Activated T-helper 2 cell treated with anti-CD3 and anti-CD28 coated beads, Interferon-gamma antibody, Interleukin-2, Interleukin-4, amounts not matched to agents 10 μg/mL and 5 μg/mL and 100 μg/mL, durations not matched to agents 14 hours and 24 hours and 36 hours (primary cell): ENCODE measurements at places on chromosomes 11 and 22.
A peak's percentile ranks its signal among the peaks of the same experiment; 100 is the strongest.

DNA sequence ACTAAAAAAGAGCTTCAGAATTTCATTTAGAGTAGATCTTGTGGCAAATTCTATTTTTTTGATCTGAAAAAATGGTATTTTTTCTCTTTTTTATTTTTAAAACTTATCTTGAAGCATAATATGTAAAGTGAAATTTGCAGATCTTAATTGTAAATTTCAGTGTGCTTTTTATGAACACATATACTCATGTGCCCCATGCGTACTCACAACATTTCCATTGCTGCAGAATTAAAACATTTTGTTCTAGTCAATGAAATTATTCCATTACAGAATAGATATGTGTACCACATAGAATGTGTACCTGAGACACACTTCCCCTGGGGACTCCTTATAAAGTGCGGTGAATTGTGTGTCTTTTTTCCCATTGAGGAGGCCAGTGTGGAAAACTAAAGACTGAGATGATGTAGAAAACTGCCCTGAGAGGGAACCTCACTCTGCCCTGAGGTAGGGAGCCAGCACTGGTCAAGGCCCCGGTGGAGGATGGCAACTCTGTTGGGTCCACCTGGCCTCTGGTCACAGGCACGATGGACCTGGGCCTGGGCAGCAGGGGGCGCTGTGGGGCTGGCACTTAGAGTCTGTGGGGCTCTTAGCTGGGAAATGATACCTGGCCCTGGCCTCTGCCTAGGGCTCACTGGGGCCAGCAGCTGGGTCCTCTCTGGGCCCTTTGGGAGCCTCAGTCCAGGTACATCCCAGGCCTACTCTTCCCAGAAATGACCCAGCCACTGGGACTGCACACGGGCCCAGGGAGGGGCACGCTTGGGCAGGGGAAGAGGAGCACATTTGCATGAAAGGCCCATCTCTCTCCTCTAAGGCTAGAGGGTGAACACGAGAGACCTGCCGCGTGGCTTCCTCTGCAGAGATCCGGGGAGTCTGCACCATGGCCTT is 77.9 kb upstream of the TOP3B start:
- DNase-seq: peak; percentile 39

DNA sequence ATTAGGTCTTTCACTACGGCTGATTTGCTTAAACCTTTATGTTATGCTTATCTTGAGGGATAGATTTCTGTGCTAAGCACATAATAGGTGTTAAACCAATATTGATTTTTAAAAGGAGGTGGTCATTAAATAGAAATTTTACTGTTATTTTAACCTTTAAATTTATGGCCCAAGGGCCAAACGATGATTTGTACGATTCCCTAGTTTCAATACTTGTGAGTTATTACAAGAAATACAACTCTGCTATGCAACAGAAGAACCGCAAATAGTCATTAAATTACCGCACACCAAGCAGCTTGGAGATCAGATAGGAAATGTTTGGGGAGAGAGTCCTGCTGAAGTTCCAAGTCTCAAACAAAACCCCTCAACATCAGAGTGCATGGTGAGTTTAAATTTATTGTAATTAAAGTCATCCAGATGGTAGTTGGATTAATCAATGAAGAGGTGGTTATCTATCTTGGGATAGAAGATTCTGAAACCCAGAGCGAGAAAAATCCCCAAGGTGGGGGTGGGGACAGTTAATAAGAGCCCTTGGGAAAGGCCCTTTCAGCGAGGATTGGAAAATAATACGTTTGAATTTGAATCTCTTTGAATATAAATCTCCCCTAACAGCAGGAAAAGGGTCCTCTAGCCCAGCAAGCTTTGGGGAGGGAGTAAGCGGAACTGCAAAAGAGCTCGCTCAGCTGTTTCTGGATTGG is 805 bp upstream of the QSER1 start:
- DNase-seq: no peak

DNA sequence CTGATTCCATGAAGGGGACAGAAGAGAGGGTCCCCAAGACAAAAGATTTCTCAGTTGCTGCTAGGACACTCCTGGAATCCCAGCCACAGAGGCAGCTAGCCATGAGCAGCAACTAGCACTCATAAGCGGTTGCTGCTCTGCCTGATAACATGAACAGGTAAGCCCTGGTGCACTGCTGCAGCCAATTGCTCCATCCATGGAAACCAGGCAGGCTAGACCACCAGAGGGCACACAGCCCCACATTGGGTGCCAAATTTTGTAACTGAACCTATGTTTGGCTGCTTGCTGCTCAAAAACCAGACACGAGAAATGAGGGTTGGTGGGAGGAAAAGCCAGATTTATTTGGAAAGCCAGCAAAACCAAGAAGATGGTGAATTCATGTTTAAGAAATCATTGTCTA is 21.9 kb upstream of the QSER1 start:
- no peak for DNase-seq

- DNase-seq: no peak
These were observed 6.3 kb downstream of the RASSF7 start for GRCh38 chr11:567011-567628.

DNA sequence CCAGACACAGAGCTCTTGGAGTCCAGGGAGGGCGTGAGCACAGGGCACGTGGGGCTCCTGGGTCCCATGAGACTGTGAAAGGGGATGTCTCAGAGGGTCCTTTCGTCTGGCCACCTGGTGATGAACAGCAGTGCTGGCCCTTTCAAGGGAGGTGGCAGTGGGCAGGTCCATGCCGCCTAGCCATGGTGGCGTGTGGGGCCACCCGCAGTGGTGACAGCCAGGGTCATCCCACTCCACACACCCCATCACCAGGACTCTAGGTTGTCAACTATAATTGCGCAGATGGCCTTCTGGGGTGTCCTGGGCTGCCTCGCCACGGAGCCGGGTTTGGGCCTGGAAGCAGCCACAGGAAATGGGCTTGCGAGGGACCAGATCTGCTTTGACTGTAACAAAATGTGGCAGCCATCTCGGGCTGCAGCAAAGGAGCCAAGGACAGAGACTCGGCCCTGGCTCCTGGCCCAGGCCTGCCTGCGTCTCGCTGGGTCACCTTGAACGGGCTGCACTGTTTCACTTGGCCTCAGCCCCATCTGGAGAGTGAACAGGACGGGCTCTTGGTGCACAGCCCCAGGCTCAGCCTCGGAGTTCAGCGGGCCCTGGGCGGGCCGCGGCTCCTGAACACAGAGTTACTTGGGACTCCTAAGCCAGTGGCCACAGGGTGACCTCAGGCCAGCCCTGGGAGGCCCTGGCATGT is 1350.5 kb downstream of the BRD1 start:
- no peak for DNase-seq

GRCh38 chr11:75191330-75191717 is 40.4 kb downstream of the SLCO2B1 start:
- no peak for DNase-seq

DNA sequence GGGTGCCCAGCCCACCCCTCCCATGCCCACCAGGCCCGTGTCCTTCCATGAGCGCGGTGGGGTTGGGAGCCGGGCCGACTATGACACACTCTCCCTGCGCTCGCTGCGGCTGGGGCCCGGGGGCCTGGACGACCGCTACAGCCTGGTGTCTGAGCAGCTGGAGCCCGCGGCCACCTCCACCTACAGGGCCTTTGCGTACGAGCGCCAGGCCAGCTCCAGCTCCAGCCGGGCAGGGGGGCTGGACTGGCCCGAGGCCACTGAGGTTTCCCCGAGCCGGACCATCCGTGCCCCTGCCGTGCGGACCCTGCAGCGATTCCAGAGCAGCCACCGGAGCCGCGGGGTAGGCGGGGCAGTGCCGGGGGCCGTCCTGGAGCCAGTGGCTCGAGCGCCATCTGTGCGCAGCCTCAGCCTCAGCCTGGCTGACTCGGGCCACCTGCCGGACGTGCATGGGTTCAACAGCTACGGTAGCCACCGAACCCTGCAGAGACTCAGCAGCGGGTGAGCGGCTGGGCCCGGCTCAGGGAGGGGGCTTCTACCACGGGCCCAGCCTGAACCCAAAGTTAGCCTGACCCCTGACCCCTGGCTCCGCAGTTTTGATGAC is 3.0 kb downstream of the PKP3 start:
- no peak for DNase-seq

DNA sequence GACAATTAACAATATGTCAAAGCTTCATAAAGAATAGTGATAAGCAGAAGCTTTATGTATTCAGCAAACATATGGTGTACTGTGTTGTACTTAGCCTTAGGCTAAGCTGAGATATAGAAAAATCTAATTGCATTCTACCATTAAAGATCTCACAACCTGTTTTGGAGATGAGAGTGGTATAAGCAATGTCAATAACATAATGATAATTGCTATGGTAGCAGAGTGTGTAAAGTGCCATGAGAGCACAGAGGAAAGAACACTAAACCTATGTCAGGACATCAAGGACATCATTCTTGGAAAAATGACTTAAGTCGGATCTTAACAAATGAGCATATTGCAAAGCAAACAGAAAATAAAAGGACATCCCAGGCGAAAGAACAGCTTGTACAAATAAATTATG is 28.6 kb upstream of the ANGPTL5 start:
- no peak for DNase-seq

DNA sequence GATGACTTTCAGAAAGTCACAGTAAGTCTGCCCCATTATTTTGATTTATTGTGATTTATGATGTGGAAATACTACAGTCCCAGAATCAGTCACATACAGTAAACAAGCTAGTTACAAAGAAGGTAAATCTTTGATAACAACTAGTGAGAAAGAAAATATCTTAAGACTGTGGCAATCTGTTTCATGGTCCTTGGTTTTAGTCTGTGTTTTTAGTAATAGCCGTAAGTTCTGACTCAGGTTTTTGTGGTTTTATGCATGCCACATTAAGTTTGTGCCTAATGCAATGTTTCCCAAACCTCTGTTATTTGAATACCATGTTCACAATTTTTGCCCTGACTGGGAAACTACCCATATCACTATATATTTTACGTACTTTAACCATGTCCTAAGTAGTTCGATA is 6.7 kb downstream of the CEP295 start:
- no peak for DNase-seq

GRCh38 chr11:59172345-59173079 is 580 bp downstream of the DTX4 start:
- no peak for DNase-seq

GRCh38 chr22:29074276-29074772 is 1.5 kb downstream of the KREMEN1 start:
- DNase-seq: no peak

- DNase-seq: peak; percentile 9
These were observed 725 bp downstream of the ARHGAP42 start for GRCh38 chr11:100687630-100688395.

DNA sequence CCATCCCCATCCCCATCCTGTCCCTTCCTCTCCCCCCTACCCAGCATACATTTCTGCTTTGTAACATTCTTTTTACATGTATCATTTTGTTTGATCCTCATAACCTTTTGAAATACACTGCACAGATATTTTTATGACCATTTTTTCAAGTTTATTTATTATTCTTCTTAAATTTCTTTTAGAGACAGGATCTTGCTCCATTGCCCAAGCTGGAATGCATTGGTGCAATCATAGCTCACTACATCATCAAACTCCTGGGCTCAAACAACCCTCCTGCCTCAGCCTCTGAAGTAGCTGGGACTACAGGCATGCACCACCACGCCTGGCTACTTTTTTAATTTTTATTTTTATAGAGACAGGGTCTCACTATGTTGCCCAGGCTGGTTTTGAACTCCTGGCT is 99.4 kb upstream of the AKIP1 start:
- no peak for DNase-seq

- no peak for DNase-seq
These were observed 42.8 kb downstream of the WNT7B start for GRCh38 chr22:45934168-45934564.

GRCh38 chr11:121464352-121464946 is 11.7 kb upstream of the SORL1-AS1 start:
- DNase-seq: peak; percentile 73

- no peak for DNase-seq
These were observed 1.0 kb downstream of the PHETA2 start for GRCh38 chr22:42074846-42075676.

DNA sequence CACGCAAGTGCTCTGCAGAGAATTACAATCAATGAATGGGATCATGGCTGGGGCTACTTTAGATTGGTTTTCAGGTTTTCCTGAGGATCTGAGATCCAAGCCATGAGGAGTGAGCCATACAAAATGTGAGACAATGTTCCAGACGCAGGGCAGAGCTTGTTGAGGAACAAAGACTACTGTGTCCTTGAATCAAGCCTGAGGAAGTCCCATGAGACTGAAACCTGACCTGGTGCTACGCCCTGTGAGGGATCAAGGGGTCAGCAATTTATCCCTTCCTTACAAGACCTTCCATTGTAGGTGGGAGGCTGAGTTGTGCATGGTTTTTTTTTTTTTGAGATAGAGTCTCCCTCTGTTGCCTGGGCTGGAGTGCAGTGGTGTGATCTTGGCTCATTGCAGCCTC is 2.1 kb downstream of the INCENP start:
- no peak for DNase-seq

DNA sequence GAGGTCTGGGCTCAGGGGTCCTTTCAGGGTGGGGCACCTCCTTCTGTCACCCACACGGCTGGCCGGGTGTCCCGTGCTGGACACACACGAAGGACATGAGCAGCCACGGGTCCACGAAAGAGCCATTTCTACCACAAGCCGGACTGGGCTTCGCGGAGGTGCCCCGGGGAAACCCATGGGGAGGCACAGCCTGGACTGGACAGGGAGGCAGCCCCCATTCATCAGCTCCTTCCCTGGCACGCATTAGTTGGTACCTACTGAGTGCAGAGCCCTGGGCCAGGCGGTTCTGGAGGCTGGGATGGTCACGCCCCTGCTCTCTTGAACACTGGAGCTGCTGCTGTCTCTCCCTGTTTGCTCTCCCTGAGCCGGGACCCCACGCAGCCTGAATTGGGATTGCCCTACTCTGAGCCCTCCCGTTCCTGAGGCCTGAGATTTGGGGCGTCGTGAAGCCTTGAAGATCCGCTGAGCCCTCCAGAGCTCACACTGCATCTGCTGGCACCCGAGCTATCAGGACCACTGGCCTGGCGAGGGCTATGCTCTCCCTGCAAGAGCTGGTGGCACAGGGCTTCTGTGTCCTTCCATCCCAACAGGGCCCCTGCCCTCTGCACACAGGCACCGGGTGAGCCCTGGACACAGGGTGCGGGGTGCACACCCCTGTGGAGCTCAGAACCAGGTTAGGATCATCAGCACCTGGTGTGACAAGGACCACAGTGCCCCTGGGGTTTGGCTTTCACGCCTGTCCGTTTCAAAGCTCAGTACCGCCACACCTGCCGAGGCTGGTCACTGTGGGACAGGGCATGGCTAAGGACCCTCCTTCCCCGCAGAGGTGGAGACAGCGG is 84.6 kb downstream of the MYEOV start:
- DNase-seq: no peak

DNA sequence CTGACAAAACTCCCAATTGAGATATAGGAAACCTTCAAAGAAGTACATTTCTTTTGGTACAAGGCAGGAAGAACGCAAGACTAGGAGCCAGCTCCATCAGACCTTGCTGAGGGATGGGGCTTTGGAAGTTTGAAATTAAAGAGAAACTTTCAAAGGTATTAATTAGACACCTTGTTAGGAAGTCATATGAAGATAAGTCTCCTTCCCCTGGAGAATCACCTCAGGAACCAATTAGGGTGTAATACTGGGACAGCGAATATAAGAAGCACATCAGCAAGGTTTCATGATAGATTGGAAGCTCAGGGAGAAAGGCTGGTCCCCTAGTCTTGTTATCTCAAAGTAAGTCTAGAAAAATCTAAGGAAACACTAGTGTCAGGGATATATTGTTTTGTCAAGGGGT is at the start of gene OR9Q2:
TSS of gene OR9Q2 (plus strand) at position 301 of the 400 bp plus-strand sequence. CDS start 1,421 bp downstream, outside the sequence.
- no peak for DNase-seq
